ENCODE measurements at places on chromosomes 6 and 20. TPM values are rescaled to one million over a fixed set of nuclear protein-coding genes. Genes with fewer than 3 reads are reported as not detected.
A peak's percentile ranks its signal among the peaks of the same experiment; 100 is the strongest.

- no peak for DNase-seq
- H3K4me1 ChIP-seq: no peaks in the 10 kb centered on the region
- no peaks in the 10 kb centered on the region for H3K36me3 ChIP-seq
- H3K4me3 ChIP-seq: no peak overlapping the region
- peaks cover under 1% of the 10 kb centered on the region for H3K27me3 ChIP-seq
- H3K27ac ChIP-seq: no peak overlapping the region
Observed at GRCh38 chr6:14371530-14371929, 254.0 kb downstream of the CD83 start.

DNA sequence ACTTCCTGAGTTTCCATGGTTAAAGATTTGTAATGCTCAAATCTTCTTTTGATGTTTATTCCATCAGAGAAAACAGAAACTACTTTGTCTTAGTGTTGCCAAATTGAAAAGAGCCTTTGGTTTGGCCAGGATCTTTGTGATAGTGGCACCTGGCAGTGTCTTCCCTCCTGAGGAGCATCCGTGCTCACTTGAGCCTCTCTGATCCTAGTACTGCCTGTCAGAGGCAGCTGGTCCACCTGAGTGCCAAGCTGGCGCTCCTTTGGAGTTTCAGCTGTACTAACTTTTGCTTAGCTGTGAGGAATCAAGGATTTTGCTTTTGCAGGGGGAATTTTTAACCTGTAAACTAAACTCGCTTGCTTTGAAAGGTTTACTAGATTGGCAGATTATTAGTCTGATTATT, 61.4 kb downstream of the SCAND1 start:
- H3K27me3 ChIP-seq: no peaks in the 10 kb centered on the region
- DNase-seq: no peak
- no peaks in the 10 kb centered on the region for H3K36me3 ChIP-seq
- no peak overlapping the region for H3K27ac ChIP-seq
- H3K4me3 ChIP-seq: no peak overlapping the region
- no peaks in the 10 kb centered on the region for H3K4me1 ChIP-seq

- H3K36me3 ChIP-seq: no peaks in the 10 kb centered on the region
- no peaks in the 10 kb centered on the region for H3K4me1 ChIP-seq
- no peak overlapping the region for H3K4me3 ChIP-seq
- no peaks in the 10 kb centered on the region for H3K27me3 ChIP-seq
- no peak for DNase-seq
Observed at GRCh38 chr20:62097881-62098407, 24.3 kb upstream of the LSM14B start.

- peaks cover 2% of the 10 kb centered on the region for H3K36me3 ChIP-seq
- H3K27me3 ChIP-seq: no peaks in the 10 kb centered on the region
- peak overlapping the region; percentile 85 for H3K27ac ChIP-seq
- no peak for DNase-seq
Observed at GRCh38 chr20:35742741-35743523, 872 bp upstream of the RBM39 start.

- DNase-seq: no peak
- no peaks in the 10 kb centered on the region for H3K27me3 ChIP-seq
- H3K27ac ChIP-seq: no peak overlapping the region
- no peaks in the 10 kb centered on the region for H3K36me3 ChIP-seq
- no peaks in the 10 kb centered on the region for H3K4me1 ChIP-seq
Observed at GRCh38 chr6:127564761-127565160, 12.2 kb upstream of the C6orf58 start.

DNA sequence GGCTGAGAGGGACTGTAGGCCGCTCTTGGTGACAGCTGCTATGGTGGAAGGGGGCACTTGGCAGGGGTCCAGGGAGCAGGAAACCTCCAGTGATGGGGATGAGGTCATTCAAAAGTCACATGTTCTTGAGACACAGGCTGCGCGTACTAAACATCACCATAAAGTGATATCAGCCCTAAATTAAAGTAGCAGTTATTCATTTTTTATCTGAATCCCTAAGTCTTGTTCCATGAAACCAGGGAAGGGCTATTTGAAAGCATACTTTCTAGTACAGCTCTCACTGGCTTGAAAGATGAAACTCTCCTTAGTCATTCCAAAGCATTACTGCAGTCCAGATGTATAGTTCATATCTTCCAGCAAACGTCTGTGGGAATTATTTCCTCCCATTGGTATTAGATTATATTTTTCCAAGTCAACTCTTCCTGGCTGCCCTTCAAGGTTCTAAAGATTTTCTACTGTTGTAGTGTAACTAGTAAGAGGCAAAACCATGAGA, 373.1 kb downstream of the CD109 start:
- H3K4me3 ChIP-seq: no peak overlapping the region
- DNase-seq: no peak
- no peaks in the 10 kb centered on the region for H3K27me3 ChIP-seq
- no peaks in the 10 kb centered on the region for H3K36me3 ChIP-seq
- peaks cover 1% of the 10 kb centered on the region for H3K4me1 ChIP-seq

- no peak overlapping the region for H3K4me3 ChIP-seq
- H3K27me3 ChIP-seq: no peaks in the 10 kb centered on the region
- H3K4me1 ChIP-seq: no peaks in the 10 kb centered on the region
Observed at GRCh38 chr6:129635396-129636130, 74.4 kb downstream of the ARHGAP18 start.

The LKAAEAR1 gene
- not detected for polyA plus RNA-seq

DNA sequence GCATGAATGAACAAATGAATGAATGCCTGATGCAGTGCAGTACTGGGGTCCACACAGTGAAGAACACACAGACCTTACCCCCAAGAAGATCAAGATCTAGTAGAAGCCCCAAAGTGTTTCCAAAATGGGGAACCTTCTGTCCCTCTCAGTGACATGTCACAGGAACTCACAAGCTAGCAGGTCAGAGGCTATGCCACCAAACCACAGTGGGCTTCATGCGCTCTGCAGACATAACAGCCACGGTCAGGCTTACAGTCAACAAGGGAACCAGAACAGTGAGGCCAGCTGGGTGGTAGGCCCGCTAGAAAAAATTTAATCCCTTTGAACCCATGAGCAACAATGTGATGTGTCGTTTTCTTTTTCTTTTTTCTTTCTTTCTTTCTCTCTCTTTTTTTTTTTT, 20.2 kb upstream of the ARFGEF2 start:
- no peak overlapping the region for H3K27ac ChIP-seq
- no peaks in the 10 kb centered on the region for H3K27me3 ChIP-seq
- H3K36me3 ChIP-seq: no peaks in the 10 kb centered on the region
- H3K4me1 ChIP-seq: no peaks in the 10 kb centered on the region

GRCh38 chr20:7161690-7162089, 394.2 kb downstream of the BMP2 start:
- no peaks in the 10 kb centered on the region for H3K36me3 ChIP-seq
- H3K27ac ChIP-seq: no peak overlapping the region
- H3K4me1 ChIP-seq: no peaks in the 10 kb centered on the region
- no peak for DNase-seq
- no peak overlapping the region for H3K4me3 ChIP-seq

The GGTLC1 gene
- not detected for polyA plus RNA-seq

The PLCB1 gene
- 2.4 TPM for polyA plus RNA-seq

The RHAG gene
- not detected for polyA plus RNA-seq

GRCh38 chr6:136604328-136604825, 54.2 kb upstream of the MAP7 start:
- no peak for DNase-seq
- no peaks in the 10 kb centered on the region for H3K27me3 ChIP-seq
- H3K27ac ChIP-seq: peak overlapping the region; percentile 44
- no peaks in the 10 kb centered on the region for H3K36me3 ChIP-seq

- H3K4me3 ChIP-seq: peak within 1 kb of the TSS; percentile 41
- peak; percentile 78 for DNase-seq
- H3K36me3 ChIP-seq: no peaks in the 10 kb centered on the region
- H3K4me1 ChIP-seq: no peaks in the 10 kb centered on the region
- H3K27me3 ChIP-seq: no peaks in the 10 kb centered on the region
- peak within 1 kb of the TSS; percentile 41 for H3K27ac ChIP-seq
Observed at GRCh38 chr6:83511901-83512681, at the start of gene PRSS35. Gene PRSS35, plus strand, starts transcription at chr6:83512534. Its CDS starts 10,908 bp downstream, at chr6:83523442.

The ZFP57 gene
- 7.1 TPM for polyA plus RNA-seq

- H3K36me3 ChIP-seq: no peaks in the 10 kb centered on the region
- H3K27ac ChIP-seq: no peak overlapping the region
- H3K4me1 ChIP-seq: peaks cover 1% of the 10 kb centered on the region
- DNase-seq: no peak
Observed at GRCh38 chr6:75608956-75609533, 7.4 kb downstream of the SENP6 start.

The RREB1 gene
- polyA plus RNA-seq: 4.9 TPM

DNA sequence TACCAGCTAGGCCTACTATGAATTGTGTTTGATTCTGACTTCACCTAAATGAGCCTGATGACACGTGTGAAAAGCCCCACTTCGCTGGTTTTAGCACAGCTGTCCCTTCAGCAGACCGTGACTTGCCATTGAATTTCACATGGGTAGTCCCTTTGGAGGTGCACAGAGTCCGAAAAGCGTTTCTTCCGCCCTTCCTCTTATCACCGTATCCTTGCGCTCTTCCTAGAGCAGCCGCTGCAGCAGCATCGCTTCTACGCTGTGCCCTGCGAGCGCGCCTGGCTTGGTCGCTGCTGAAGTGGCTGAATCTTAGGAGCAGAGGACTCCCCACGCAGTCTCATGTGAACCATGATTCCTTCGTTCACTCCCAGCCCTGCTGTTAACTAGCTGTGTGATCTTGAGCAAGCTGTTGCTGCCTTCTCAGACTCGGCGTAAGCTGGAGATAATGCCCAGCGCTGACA, 127.0 kb downstream of the PACRG start:
- H3K36me3 ChIP-seq: no peaks in the 10 kb centered on the region
- H3K4me3 ChIP-seq: no peak overlapping the region
- no peaks in the 10 kb centered on the region for H3K27me3 ChIP-seq
- H3K4me1 ChIP-seq: no peaks in the 10 kb centered on the region
- no peak for DNase-seq

The COL9A3 gene
- polyA plus RNA-seq: 0.77 TPM

DNA sequence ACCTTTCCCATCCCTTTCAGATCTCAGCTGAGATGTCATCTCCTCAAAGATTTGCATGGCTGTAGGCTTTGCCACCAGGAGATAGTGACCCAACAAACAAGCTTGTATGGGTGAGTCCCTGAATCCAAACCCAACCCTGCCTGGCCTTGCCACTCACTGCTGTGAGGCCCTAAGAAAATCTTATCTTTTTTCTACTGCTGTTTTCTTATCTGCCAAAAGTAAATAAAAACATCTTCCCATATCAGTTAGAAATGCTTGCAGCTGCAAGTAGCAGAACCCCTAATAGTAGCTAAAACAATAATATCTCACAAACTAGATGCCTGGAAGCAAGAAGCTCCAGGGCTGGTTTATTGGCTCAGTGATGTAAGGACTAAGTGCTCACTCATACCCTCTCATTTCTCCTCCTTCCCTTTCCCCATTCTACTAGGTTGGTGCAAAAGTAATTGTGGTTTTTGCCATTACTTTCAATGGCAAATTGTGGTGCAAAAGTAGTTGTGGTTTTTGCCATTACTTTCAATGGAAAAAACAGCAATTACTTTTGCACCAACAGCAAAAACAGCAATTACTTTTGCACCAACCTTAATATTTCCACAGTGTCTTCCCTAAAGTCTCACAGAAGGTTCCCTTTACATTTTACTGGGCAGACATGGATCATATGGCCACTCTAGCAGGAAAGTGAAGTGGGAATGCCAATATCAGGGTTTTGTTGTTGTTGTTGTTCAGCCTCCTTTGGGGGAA, 56.7 kb upstream of the PSMF1 start:
- H3K4me1 ChIP-seq: no peaks in the 10 kb centered on the region
- H3K27ac ChIP-seq: no peak overlapping the region
- DNase-seq: no peak
